ENCODE measurements at places on chromosomes 5 and 9.

DNA sequence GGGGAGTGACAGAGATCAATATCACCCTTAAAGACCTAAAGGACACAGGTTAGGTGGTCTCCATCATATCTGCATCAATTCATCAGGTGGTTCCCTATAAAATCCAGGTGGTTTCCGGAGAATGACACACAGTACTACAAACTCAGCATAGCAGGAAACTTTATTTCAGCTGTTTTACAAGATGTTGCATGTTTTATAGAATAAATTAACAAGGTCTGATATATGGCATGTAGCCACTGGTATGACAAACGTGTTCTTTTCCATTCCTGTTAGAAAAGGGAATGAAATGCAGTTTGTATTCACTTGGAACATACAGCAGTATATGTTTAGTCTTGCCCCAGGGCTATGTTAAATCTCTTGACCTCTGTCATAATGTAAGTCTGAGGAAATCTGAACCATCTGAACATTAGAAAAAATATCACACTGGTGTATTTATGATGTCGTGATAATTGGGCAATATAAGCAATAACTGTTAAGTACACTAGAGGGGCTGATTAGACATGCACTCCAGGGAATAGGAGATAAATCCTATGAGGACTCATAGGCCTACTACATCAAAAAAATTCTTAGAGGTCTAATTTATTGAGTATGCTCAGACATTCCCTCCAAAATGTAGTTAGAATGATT, 42.2 kb upstream of the TNFSF8 start:
- no peak for DNase-seq

- DNase-seq, result no peak
Observed at GRCh38 chr5:6059137-6059800, 319.1 kb downstream of the MED10 start.

GRCh38 chr5:6583049-6583880, 49.6 kb downstream of the NSUN2 start:
- no peak for DNase-seq

DNA sequence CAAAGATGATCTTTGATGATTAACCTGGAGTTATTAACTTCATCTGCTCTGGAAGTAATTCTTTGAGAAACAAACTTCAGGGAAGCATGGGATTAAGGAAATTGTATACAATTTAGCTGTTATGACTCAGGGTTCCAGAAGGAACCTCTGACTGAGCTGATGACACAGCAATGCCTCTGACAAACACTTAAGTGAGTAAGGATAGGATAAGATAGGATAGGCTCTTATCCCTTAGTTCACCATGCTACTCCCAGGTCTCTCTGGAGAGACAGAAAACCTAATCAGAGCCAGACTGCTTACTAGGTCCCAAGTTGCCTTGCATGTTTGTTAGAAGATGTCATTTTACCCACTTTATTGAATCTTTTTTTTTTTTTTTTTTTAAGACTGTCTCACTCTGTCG, 12.6 kb upstream of the TMEM38B start:
- DNase-seq, result no peak

- DNase-seq, result no peak
Observed at GRCh38 chr9:34446468-34446891, 11.9 kb downstream of the FAM219A start.

DNA sequence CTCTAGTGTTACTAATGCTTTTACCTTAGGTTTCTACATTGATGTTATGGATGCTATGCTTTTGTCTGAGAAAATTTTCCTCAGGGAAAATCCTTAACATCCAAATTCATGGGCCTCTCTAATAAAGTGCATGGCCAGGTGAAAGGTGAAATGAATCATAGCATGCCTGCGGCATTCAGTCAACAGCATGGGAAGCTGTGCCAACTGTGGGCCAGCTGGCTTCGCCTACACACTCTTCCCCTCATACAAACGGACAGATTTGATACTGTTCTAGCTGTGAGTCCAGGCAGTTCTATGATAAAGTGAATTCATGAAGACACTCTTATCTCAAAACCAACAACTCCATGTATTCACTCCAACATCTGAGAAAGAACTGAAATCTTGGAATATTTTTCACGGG, 374.1 kb downstream of the PLK2 start:
- no peak for DNase-seq
